Activated T-cell treated with anti-CD3 and anti-CD28 coated beads for 48 hours (primary cell): ENCODE measurements at places on chromosomes 13 and 19.

GRCh38 chr13:75771226-75771625, 135.1 kb downstream of the LMO7 start:
- DNase-seq, result no peak

DNA sequence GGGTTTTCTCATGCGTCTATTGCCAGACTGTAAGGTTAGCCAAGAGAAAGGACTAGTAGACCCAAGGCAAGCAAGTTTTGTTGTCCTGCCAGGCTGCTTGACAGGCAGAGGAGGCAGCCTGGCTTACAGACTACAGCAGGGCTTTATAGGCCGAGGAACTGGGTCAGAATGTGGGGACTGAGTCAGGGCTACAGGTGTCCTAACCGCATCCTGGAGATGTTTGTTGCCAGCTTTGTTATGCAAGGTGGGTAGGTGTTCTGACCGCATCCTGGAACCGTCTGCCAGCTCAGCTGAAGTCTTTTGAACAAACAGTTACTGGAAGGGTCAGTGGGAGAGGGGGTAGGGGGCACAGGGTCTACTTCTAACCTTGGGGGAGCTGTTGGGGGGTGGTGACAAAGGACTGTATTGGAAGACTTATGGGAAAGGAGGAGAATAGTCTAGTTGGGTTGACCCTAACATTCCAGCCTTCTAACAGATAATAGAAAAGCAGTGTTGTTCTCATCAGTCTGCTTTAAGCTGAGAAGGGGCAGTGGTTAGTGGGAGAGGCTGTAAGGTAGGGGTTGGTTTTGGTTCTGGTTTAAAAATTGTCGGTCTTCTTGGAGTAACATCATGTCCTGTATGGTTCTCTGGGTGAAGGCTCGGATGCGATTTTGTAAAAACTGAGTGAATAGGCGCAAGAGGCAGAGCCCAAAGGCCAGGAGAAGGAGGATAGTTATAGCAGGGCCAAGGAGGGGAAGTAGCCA, 913.8 kb upstream of the SLITRK5 start:
- DNase-seq, result peak; percentile 0

DNA sequence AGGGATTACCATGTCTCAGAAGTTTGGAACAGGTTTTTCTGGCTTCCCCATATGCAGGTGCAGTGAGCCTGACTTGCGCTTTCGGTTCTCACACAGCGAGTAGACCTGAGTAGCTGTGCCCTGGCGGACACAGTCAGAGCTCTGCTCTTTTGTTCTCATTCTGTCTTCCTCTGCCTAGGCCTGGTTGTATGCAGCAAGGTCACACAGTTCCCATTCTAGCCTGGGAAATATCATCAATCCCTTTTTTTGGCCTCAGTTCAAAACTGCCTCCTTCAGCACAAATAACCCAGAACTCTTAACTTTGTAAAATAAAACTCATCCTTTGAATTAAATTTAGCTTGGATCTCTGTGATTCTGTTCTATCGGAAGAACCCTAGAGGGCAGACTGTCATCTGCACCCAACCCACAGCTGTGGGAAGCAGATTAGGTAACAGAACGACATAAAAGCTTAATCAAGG, 10.2 kb downstream of the OXGR1 start:
- no peak for DNase-seq

DNA sequence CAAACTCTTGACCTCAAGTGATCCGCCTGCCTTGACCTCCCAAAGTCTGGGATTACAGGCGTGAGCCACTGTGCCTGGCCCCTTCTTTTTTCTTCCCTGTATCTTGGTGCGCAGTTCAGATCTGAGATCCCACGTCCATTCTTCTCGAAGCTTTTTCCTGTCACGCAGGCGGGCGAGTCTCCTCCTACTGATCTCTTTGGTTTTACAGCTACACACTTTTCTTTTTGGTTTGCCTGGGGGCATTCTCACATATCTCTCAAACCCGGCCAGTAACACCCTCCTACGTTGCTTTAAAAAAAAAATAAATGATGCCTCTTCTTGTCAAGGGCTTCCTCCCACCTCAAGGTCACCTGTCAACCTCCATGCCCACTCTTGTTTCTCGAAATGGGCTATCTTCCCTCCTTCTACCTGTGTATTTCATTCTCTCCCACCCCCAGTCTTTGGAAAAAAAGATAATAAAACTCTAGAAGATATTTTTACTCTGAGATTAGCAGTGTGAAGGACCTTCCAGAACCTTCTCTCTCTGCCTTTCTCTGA, 12.1 kb downstream of the TMPRSS9 start:
- DNase-seq, result no peak

DNA sequence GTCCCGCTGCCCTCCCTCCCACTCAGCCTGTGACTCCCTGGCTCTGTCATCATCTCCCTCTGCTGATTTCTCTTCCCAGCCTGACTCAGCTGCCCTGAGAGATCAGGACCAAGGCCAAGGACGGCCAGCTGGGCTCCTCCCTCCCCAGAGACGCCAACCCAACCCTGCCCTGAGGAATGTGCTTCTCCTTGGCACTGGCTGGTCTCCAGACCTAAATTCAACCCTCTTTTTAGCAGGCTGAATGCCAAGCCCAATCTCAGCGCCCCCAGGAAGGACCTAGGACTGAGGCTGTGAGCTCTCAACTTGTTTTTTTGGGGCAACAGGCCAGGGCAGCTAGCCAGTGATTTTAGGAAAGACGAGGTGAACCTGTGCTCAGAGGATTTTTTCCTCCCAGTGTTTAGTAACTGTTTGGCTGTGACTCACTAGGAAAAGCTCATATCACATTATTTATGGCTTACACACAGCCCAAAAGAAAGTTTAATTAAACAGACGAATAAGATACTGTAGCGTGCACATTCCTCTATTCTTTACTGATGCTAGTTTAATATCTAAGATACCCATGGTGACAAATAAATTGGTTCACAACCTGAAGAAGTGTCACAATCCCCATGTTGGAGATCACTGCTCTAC, 7.4 kb upstream of the IGFL1 start:
- DNase-seq, result no peak

GRCh38 chr13:76489274-76489673, 396.9 kb downstream of the KCTD12 start:
- DNase-seq, result no peak

DNA sequence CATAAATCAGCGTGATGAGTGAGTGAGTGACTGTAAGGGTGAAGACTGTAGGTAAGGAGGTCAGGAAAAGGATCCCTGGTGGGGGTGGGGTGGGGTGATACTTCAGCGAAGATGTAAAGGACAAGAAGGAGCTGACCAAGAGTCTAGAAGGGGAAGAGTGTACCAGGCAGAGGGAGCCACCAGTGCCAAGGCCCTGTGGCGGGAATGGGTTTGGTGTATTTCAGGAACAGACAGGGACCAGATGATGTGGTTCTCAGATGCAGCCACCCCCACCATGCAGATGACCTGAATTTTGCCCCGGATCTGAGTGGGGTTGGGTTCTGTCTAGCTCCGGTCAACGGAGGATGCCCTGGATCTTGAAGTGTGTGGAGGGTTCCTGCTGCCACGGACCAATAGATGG, 30.1 kb upstream of the SLC7A10 start:
- no peak for DNase-seq

DNA sequence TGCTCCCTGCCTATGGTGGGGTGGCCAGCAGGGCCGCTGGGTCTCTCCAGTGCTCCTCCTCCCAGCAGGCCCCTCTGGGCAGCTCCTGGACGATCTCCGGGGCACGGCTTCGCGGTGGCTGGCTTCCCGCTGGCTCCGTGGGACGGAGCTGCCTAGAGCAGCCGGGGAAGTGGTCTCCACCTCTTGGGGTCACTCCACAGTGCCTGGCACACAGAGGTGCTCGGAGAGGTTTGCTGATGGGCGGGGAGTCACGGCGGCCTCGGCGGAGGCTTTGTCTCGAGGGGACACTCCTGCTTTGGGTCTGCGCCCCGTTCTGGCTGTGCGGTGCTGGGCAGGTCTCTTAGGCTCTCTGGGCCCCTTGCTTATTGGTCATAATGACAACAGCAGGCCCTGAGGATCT, 9.9 kb upstream of the CACTIN start:
- DNase-seq, result no peak

GRCh38 chr19:37987356-37988332, 80.6 kb downstream of the SIPA1L3 start:
- no peak for DNase-seq

DNA sequence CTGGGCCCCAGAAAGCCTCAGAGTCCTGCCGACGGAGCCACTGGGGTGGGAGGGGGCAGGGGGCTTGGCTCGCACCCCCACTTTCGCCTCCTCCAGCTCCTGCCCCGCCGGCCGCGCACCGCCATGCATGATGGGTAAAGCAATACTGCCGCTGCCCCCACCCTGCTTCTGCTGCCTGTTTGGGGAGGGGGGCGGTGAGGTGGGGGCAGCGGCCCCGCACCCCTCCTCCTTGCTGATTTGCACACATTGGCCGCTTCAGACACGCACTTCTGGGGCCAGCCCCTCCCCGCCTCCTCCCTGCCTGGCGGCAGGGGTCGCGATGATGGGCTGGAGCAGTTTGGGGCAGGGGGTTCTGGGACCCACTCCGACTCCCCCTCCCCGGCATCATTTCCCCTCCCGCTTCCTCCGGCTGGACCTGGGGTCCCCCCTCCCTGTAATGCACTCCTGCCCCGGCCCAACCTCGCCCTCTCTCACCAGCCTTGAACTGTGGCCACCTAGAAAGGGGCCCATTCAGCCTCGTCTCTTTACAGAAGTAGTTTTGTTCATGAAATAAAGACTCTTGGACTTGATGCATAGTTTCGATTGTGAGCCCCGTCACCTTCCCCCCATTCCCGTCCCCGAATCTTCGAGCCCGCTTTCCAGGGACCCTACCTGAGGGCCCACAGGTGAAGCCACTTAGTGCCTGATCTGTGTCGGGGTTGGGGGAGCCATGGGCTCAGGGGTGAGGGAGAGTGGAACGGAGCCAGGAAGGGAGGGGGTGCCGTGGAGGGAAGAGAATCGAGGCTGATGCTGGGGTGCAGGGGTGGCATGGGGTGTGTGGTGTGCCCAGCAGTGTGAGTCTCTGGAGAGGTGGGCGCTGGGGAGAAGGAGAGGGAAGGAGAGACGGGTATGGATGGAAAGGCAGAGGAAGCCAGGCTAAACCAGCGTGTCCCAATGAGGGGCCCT, 1.4 kb upstream of the HPN start:
- no peak for DNase-seq

GRCh38 chr13:60267498-60268202, 103.9 kb upstream of the DIAPH3 start:
- DNase-seq, result no peak

DNA sequence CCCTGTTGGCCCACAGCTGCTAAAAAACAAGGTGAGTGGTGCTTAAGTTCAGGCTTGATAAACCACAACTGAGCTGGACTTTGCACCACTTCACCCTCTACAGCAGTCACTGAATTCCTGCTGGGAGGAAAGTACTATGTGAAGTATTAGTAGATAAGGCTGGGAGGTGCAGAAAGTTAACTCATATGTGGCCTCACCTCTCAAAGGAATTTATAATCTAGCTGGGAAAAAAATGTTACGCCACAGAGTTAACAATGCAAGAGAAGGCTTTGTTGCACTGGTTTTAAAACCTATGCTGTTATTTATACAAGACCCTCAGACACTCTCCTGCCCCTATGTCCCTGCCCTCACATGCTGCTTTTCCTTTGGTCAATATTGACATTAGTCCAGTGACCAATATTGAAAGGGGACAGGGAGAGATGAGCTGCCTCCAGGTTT, 60.9 kb downstream of the LIG4 start:
- no peak for DNase-seq

DNA sequence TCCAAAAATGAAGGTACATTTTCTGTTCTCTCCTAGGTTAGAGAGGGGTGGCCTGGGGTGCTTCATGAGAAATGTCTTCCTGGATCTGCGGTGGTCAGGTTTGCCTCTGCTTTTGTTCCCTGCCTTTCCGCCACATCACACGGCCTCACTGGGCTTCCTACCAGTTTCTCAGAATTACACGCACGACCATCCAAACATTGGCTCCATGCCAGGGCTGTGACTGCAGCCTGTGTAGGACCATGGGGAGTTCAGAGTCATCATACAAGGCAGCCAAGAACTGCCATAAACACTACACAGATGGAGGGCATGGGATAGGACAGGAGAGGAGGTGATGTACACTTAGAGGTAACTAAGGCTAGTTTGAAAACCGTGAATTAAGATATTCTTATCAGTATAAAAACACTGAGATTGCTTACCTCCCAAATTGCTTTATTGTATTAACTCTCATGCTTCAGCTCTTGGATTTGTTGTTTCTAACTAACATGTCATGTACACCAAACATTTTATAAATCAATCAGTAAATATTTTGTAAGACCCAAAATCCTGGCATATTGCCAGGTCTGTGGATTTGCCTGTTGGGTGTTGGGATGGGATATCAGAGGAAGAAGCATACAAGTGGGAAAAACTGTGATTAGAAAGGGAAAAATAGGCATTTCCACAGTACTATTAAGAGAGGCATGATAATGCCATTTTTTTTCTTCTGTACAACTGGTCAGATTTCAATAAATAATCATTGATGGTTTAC, 45.2 kb downstream of the CDADC1 start:
- no peak for DNase-seq

- DNase-seq, result peak; percentile 66
Measured at GRCh38 chr19:49436381-49437017, 4.8 kb downstream of the SLC17A7 start.

DNA sequence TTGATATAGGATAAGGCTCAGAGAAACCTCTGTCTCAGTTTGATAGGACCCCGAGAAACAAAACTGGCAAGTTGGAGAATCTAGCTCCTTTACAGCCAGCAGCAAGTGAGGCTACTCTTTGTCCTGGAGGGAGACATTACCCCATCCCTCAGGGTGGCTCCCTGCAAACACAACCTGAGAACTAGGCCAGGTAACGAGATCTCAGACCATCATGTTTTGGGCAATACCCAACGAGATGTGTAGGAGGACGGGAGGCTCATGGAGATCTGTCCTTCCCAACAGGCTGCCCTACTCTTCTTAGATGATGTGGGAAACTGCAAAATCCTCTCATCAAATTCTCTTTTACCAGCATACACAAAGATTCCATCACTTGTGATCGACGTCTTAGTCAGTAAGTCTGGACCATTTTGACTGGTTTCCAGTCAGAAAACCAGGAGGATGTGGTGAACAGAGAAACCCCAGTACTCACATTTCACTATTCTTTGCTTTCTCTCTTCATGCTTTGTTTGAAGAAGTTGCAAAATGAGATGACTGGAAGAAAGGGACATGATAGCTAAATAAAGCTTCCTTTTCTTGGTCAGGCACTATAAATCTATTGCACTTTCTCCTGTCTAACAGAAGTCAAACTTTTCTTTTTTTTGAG, 6.0 kb upstream of the CTU1 start:
- DNase-seq, result no peak

DNA sequence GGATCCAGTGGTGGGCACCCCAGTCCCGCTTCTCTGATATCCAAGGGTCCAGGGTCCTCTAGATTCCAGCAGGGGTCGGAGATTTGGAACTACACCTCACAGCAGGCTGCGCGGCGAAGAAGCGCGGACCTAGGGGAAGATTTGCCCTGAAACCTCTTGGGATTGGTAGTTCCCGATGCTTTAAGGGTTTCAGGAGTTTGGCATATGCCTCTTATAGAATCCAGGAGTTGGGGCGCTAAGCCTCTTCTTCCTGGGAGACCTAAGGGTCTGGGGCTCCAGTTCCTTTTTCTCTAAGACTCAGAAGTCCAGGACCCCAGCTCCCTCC, 349 bp downstream of the BCL2L12 start:
- no peak for DNase-seq
